ENCODE measurements at places on chromosomes 2 and 18.

DNA sequence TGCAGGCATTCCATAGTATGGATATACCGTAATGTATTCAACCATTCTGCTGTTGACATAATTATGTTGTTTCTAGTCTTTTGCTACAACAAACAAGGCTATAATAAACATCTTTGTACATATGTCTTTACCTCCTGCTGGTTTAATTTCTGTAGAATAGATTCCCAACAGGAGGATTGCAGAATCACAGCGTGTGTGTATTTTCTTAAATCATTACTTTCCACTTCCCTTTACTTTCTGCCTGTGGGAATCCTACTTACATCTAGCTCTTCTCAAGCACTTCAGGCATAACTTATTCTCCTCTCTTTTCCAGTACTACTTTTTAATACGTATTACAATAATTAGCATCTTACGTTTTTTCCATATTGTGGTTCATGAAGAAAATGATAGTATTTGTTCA lies 13.0 kb upstream of the RIOK3 start:
- DNase-seq = no peak

DNA sequence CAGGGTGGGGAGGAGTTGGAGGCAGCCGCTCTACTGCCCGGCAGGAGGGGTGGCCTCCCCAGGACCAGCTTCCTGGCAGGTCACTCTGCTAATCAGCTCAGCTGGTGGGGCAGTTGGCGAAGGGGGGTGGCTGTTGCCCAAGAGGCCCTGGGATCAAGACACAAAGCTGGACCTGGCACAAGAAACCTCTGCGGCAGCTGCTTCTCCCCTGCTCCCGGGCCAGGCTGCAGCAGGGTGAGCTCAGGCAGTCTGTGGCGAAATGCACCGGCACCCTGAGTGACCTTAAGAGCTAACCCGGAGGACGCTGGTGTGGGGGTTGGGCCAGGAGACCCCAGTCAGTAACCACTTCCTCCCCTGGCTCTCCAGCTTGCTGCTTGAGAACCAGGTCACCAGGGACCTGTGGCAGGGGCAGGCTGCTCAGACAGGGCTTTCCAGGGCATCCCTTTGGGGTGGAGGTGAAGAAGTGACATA lies 31.1 kb downstream of the TOGARAM2 start:
- DNase-seq = no peak

DNA sequence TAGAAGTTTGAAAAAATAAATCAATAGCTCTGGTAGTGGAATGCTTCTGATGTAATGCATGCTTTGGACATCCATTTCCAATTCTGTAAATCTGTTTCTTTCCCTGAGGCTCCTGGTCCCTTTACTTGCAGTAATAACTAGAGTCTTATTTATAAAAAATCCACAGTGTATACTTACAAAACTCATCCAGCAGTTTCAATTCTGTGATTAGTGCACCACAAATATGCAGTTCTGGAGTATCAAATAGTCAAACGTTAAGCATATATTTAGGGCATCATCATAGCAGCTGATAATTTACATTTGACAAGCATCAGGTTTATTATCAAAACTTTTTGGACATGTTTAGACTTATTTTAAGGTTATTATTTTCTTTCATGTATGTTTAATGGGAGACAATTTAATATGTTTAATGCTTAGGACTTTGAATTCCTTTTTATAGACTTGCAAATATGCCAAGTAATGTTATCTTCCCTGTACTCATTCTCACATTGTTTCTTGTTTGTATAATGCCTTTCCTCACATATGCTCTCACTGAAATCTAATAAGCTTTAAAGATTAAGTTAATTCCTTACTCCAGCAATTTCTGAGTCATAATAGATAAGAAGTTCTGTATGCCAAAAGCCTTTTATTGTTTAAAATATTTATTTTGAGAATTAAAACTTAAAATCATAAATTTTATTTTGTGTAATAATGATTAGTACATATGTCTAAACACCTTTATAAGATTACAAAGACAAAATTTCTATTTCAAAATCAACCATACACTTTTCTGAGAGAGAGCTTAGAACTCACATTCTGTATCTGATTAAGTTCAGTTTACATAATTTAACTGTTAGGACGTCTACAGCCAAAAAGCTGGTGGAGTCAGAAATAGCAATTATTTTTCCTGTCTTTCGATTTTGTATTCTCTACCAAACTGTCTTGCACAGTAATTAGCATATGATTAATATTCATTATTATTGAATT lies 341.5 kb upstream of the TMEFF2 start:
- no peak for DNase-seq

DNA sequence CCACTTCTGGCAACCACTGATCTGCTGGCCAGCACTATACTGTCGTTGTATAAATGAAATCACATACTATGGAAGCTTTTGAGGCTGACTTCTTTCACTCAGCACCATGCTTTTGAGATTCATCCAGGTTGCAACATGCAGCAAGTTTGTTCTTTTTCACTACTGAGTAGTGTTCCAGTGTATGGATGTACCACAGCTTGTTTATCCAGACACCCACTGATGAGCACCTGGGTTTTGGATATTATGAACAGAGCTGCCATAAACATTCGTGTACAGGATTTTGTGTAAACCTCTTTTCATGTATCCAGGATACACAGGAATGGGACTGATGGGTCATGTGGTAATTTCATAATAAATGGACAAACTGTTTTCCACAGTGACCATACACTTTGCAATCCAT lies 10.7 kb downstream of the ERCC3 start:
- DNase-seq = no peak

DNA sequence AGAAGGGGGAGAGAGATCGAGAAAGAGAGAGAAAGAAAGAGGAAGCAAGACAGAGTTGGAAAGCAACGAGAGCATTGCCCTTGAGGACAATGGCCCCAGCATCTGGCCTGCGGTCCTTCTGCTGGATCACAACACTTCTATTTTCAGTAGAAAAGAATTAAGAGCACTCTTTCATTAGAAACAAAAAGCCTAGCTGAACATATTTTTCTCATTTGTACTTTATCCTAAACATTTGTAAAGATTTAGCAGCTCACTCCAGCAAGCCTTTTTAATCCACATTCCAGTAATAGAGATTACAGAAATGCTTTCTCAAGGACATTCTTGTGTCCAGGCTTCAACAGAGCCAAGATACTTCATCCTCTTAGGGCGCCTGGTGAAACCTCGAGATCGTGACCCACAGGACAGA lies 31.6 kb upstream of the AFF3 start:
- peak; percentile 72 for DNase-seq
